Activated CD4-positive, alpha-beta T cell treated with anti-CD3 and anti-CD28 coated beads, Interleukin-2, amount 10 ng/mL, durations not matched to agents 7 days and 5 days (primary cell): ENCODE measurements at places on chromosomes 3 and 15. TPM values are rescaled to one million over a fixed set of nuclear protein-coding genes. Genes with fewer than 3 reads are reported as not detected.

Gene LIPC
- 3.9 TPM for total RNA-seq

Gene INSYN1
- total RNA-seq, result not detected

GRCh38 chr3:24086206-24086605, 141.1 kb downstream of the NR1D2 start:
- no peak for DNase-seq

DNA sequence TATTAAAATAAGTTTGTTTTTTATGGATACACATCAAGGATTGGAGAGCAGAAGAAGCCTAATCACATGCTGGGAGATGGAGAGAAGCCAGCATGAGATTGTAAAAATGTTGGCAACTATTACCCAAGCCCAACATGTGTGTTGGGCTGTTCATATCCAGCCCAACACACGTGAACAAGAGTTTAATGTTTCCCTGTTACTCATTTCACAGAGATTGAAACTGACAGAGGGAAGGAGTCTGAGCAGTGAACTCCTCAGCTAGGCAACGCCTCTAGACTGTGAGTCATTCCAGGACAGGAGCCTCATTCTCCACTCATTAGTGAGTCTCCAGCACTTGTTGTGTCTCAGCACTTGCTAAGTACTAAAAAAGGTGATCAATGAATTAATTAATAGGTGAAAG, 43.2 kb upstream of the CMSS1 start:
- no peak for DNase-seq

GRCh38 chr15:55775316-55775715, 32.4 kb upstream of the PRTG start:
- DNase-seq, result no peak

- peak; percentile 53 for DNase-seq
These were observed 106.6 kb downstream of the LRIG1 start for GRCh38 chr3:66394019-66394752.

GRCh38 chr15:98567951-98568350, 80.4 kb upstream of the IGF1R start:
- DNase-seq, result no peak

GRCh38 chr15:38994310-38994709, 429.7 kb upstream of the RASGRP1 start:
- DNase-seq, result no peak

DNA sequence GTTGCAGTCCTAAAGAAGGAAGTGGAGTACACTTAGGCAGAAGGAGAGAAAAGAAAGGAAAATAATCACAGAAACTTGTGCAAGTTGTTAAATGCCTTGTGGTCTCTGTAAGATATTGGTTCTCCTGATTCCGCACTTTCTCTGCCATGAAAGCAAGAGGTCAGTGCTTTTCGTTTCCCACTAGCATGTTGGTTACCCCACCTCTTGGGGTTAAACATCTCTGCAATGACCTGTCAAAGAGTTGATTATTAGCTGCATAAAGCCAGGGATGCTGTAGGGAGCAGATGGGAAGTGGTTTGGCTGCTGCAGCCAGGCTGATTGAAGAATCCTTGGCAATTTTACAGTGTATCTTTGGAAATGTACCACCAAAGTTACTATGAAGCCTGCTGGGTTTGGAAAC, 33.3 kb downstream of the ZNF609 start:
- no peak for DNase-seq

DNA sequence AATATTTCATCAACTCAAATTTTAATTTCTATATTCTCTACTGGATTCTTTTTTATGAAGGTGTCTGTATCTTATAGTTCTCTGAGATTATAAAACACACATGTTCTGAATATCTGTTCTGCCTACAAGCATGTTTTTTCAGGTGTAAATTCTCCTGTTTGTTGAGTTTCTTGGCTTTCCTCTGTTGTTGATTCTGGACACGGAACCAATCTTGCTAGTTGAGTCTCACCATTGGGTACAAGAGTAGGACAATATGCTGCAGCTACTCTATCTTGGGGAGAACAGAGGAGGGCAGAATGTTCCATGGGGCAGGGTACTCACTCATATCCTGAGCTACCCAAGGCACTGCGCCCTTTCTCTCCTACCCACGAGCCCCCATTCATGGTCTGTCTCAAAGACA, 104.9 kb downstream of the GREM1 start:
- no peak for DNase-seq
